ENCODE measurements at places on chromosomes 6 and 20.

DNA sequence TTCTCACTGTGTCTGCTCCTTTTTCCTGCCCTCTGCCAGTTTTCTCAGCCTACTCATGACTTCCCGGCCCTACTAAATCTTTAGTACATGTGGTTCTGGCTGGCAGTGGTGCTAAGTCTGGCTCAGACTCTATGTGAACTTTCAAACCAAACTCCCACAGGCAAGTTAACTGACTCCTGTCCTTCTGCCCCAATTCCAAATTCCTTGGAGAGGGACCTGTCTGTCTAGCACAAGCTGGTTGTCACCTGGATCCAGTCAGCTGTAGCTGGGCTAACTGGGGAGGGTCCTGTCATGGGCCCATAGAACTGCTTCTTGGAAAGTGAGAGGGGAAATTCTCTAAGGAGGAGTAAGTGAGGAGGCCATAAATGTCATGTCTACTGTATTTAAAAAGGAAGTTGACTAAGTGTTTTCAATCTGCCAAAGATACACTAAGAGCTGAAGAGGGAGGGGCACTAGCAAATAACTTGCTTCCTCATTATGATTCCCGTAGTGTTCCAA, 240.1 kb downstream of the KCNQ5 start:
- DNase-seq: no peak

DNA sequence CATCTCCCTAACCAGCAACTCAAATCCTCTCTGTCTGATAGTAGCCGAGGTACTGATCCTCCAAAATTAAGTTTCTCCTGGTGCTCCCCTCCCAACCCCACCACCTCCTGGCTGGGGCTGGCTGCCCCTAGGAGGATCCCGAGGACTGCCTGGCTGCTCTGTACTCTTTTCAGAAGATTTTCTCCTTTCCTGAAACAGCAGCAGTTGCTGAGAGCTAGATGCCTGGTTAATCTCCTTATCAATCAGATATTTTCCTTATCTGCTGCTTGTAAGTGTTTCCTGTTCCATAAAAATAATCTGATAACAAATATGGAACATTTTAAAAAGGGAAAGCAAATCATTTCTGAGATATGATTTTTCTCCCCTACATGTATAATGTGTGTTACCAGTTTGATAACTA, 52.8 kb downstream of the ZMYND8 start:
- no peak for DNase-seq

DNA sequence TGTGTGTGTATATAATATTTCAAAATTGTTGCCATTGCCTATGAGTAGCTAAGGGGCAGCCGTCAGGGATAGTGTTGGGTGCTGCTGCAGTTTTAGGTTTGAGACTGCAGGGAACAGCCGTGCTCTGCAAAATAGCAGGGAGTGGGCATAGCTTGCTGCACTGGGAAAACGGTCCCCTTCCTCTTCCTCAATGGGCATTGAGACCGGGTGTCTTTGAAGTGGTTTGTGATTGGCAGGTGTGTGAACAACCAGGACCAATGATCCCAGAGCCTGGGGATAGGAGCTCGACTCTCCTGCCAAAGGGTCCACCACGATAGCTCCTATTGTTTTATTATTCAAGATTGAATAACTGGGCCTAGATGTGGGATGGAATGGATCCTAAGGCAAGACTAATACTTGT, 5.1 kb upstream of the EBF4 start:
- DNase-seq: no peak

DNA sequence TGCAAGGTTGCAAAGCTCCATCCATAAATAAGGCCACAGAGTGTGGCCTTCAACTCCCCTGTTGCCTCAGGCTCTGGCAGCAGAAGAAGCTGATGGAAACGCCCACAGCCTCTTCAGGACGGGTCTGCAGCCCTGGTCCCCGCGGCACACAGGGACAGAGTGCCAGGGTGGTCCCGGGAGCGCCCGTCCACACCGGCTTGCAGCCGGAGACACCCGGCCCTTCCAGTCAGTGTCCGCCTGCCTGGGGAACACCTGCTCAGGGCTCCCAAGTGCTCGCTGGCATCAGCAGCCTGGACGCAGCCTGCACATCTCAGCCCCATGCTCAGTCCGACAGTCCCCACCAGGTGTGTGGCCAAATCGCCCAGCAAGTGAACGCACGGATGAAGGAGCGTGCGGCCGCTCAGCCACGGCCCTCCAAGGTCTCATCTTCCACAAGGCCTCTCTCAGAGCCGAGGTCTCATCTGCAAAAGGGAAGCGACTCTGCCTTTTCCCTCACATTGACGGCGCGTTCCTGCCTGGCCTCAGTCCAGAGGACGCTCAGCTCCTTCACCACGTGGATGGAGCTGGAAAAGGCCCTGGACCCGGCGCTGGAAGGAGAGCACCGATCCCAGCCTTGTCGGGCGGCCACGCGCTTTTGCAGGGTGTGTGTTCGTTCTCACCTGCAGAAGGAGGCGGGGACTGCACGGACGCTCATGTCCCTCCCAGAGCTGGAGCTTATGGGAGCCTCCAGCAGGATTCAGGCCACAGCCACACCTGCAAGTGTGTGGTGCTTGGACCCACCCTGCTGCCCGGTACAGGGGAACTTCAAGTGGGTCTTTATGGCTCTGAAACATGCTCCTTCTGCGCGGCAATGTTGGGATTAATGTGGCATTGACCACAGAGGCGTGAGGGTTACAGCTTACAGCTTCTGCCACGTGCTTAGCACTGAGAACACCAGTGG, 180.4 kb downstream of the DLL1 start:
- DNase-seq: no peak

DNA sequence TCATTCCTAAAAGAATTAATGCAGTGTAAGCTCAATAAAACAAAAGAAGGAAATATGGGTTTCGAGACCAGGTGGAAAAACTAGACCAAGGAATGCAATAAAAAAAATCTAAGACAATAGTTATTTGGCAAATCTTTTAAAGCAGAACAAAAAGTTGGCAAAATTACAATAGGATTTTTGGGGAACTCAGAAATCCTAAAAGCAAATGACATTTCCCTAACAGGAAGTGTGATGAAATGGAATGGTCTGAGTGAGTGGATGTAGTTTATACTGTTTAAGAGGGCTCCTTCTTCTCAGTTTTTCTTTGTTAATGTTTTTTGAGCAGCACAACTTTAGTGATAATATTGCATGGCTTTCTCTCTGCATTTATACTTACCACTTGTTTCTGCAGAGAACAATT, 190.0 kb downstream of the PLCB4 start:
- no peak for DNase-seq

GRCh38 chr6:3226481-3227362, 731 bp downstream of the TUBB2B start:
- no peak for DNase-seq

DNA sequence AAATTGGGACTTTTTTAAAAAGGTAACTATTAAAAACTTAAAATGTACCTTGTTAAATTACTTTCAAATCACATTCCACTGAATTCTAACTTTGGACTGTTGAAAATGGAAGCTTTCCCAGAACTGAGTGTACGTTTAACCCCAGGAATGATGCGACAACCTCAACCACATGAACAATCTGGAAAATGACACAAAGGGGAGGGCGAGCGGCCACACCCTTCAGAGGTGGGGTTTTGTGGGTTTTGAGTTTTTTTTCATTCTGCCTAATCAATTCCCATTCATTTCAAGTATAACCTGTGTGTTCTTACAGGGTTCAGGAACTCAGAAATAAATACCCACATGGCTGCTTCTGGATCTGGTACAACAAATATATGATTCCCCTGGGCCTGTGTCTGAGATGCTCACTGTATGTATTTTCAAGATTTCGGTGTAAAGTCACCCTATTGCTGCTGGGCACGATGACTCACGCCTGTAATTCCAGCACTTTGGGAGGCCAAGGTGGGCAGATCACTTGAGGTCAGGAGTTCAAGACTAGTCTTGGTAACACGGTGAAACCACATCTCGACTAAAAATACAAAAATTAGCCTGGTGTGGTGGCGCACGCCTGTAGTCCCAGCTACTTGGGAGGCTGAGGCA, 21.6 kb downstream of the CNKSR3 start:
- no peak for DNase-seq

GRCh38 chr20:38471987-38472512, 593 bp upstream of the RALGAPB start:
- DNase-seq: no peak

GRCh38 chr6:73064266-73064665, 161.0 kb downstream of the KHDC1L start:
- DNase-seq: no peak

GRCh38 chr6:105077596-105078385, 102.0 kb downstream of the POPDC3 start:
- DNase-seq: no peak

- no peak for DNase-seq
These were observed 7.1 kb downstream of the CD93 start for GRCh38 chr20:23079016-23079351.

GRCh38 chr6:41157323-41157722, 3.2 kb upstream of the TREML1 start:
- no peak for DNase-seq

GRCh38 chr6:116218172-116218633, 35.7 kb downstream of the TSPYL4 start:
- DNase-seq: no peak

GRCh38 chr6:105499931-105500330, 97.0 kb upstream of the PREP start:
- no peak for DNase-seq

DNA sequence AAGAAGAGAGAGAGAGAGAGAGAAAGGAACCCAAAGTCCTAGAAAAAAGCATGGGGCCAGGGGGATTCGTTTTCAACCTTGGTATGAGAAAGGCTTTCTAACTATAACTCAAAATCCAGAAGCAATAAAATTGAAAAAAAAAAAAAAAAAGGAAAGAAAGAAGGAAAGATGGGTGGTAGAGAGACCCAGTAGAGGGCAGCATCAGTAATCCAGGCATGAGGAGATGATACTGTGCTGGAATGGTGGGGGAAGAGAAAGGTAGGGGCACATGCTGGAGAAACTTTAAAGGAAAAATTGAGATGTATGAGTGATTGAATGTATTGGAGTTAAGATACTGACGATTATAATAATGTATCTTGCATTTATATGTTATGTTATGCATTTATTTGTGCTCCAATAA, 1040.7 kb upstream of the FLRT3 start:
- no peak for DNase-seq

GRCh38 chr6:151323791-151324487, 67.4 kb downstream of the ZBTB2 start:
- DNase-seq: peak; percentile 58

DNA sequence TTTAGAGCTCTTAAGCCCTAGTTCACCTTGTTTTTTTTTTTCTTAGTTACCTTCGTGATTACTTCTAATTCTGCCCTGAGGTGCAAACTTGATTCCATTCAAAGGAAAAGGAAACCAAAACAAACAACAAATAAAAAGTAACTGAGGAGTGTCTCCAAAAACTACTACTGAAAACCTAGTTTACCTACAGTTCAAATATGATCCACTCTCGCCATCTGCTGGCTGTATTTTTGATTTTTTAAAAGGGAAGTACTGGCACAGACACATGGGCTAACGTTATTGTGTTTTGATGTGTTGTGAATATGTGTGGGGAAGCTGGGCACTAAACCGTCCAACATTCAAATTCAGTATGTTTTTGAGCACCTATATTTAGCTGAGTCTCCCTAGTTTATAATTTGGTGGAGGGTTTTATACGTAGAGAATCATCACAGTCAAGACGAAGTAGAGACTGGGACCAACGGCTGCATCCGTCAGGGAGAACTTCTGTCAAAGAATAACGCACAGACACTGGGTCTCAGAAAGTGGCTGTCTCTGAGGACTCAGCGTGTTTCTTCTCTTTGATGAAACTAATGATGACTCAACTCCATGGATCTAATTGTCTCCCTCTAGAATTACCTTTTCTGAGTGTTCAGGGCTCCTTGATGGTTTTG, 373.5 kb upstream of the BTBD3 start:
- no peak for DNase-seq

DNA sequence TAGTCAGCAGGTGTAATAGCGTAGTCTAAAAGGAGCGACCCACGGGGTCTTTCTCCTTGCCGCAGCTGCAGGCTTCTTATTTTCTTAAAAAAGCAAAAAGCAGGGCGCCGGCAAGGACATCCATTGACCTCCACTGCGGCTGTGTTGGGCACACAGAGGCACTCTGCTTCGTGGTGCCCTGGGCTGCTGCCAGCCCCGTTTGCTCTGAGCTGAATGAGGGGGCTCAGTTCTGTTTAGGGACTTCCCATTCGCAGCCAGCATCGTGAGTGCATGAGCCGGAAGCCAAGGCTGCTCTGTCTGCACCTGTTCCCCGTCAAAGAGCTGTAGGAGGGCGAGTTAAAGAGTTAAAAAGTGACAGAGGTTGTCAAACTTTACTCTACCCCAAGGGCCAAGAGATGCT, 1.7 kb upstream of the SLC22A2 start:
- DNase-seq: no peak

GRCh38 chr6:87291883-87292282, 30.5 kb upstream of the SMIM8 start:
- no peak for DNase-seq

DNA sequence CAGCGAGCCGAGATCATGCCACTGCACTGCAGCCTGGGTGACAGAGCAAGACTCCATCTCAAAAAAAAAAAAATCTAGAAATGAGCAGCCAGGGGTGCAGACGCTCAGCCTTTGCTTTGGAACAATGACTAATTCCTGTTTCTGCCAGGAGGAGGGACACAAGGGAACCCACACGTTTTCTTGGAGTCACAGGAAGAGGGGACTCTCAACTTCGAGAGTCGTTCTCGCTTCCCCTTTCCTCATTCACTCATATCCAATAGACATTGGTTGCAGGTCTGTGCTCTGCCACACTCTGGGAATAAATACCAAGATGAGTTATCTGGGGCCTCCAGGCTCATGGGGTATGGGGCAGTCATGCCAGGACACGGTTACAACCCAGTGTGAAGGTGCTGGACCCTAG, 91.5 kb upstream of the RREB1 start:
- no peak for DNase-seq

GRCh38 chr6:168598251-168599117, 157.5 kb downstream of the SMOC2 start:
- no peak for DNase-seq

- no peak for DNase-seq
These were observed 18.7 kb upstream of the CTAGE9 start for GRCh38 chr6:131729550-131729949.

DNA sequence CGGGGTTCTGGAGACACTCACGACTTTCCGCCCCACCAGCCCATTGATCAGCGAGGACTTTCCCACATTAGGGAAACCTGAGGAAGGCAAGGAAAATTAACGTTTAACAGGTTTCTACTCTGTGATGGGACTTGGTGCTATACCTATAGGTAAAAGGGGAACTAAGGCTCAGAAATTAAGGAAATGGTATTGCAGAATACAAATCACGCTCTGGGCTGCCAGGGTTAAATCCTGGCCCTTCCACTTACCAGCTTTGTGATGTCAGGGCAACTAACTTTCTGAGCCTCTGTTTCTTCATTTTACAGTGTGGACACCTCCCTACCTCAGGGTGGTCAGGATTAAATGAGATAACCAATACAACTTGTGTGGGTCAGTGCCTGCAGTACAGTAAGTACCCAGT, 8.8 kb downstream of the GNL1 start:
- DNase-seq: no peak

DNA sequence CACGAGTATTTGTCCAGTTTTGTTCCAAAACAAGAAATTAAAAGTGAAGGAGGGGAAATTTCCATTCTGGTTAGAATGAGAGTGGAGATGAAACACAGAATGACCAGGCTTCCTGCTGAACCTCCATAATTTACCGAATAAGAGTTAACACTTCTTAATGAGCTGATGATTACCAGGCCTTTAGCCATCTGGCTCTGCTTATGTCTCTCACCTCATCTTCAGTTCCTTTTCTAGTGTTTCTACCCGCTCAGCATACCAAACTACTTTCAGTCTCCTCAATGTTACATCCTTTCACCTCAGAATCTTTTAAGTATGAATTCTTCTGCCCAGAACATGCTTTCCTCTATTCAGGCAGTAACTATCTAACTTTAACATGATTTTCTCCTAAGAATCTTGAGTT, 209.0 kb upstream of the RSPO3 start:
- no peak for DNase-seq
